ENCODE measurements at places on chromosomes 13 and 19.

- no peak for ATAC-seq
These were observed 609.8 kb downstream of the LMO7 start for GRCh38 chr13:76245920-76246319.

- ATAC-seq: no peak
These were observed 16.4 kb downstream of the F10 start for GRCh38 chr13:113138792-113139551.

DNA sequence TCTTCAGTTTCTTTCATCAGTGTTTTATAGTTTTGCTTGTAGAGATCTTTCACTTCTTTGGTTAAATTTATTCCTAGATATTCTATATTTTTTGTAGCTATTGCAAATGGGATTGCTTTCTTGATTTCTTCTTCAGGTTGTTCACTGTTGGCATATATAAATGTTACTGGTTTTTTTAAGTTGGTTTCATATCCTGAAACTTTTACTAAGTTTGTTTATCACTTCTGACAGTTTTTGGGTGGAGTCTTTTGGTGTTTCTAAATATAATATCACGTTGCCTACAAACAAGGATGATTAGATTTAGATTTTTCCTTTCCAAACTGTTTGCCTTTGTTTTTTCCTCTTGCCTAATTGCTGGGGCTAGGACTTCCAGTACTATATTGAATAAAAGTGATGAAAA lies 109.7 kb downstream of the PAN3 start:
- ATAC-seq: no peak

DNA sequence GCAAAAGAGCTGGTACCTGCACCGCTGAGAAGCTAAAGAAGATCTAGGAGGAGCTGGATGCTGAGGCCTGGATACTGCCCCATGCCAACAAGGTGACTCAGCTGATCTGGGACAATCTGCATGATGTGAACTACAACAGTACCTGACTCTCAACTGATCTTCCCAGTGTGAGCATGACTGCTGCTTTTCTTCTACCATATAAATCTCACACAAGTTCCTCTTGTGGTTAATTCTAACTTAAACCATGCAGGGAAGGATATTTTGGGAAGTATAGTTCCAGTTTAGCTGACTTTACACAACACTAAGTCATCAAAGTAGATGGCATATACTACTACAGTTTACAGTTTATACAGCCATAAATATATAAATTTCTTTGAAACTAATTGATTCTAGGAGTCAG lies 91.9 kb downstream of the SLAIN1 start:
- ATAC-seq: no peak

DNA sequence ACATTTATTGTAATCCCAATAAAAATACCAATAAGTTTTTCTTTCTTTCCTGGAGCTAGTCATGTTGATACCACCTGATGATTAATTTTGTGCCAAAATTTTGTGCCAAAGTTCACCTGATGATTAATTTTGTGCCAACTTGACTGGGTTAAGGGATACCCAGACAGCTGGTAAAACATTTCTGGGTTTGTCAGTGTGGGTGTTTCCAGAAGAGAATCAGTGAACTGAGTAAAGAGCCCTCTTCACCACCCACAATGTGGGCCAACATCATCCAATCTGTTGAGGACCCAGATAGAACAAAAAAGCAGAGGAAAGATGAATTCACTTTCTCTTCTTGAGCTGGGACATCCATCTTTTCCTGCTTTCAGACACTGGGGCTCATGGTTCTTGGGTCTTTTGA lies 292.9 kb downstream of the LMO7 start:
- no peak for ATAC-seq

- ATAC-seq: no peak
These were observed 219 bp upstream of the FSTL3 start for GRCh38 chr19:676007-676338.

- ATAC-seq: no peak
These were observed 7.4 kb downstream of the EID2B start for GRCh38 chr19:39525205-39525604.

- no peak for ATAC-seq
These were observed 35.8 kb upstream of the ZNF724 start for GRCh38 chr19:23285948-23286347.

DNA sequence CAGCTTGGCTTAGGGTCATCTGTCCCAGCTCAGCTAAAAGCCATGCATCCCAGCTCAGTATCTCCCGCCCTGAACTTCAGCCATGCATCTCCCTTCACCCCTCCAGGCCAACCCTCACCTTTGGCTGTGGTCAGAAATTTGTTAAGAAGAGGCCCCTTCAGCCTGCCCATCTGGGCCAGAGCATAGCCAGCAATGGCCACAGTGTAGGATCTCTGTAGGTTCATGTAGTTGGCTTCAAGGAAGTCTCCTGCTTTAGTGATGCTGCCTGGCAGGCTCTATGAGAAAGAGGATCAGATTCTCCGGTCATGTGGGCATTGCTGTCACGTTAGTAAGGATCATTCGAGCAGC lies 16.6 kb upstream of the TNFSF14 start:
- no peak for ATAC-seq

GRCh38 chr19:1445185-1445931 lies 4.6 kb upstream of the APC2 start:
- ATAC-seq: peak; percentile 74

Measured in motor neuron (in vitro differentiated cells).